ENCODE measurements at places on chromosomes 7 and 10.

- DNase-seq: no peak
Measured at GRCh38 chr7:130877236-130877990, 143.4 kb upstream of the KLF14 start.

DNA sequence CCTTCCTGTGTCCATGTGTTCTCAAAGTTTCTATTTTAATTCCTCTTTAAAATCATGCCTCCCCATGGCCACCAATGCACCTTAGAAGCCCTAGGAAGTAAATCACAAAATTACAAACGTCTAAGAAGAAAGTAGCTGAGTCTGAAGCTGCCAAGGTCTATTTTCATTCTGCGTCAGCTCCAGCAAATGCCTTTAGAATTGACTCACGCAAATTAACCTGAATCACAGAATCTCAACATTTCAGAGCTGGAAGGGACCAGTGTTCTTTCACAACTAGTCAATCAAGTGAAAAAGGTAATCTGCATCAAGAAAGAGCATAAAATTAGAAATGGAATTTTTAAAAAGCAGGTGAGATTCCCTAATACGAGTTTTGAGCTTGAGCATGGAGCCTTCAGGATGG lies 1017.6 kb downstream of the SORCS3 start:
- DNase-seq: no peak

DNA sequence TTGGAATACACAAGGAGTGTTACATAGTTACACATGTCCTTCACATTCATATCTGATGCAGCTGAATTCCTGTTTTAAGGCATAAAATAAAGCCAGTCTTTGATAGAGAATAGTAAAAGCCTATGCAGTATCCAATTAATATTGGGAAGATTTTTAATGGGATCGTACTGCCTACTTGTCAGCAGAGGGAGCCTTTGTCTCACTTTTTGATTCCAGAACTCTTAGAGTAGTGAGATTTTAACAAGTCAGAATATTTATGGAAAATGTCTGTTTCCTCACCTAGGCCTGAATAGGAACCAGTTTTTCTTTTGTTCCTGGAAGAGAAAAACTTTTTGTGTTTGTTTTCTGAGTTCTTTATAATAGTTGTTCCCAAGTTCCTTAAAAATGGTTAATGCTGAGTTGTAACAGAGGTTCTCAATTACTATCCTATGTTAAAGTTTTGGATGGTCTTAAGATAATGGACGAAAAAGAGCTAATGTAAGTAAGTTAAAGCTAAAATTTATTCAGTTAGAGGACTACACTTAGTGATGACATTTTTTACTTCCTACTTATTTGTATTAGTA lies 114.0 kb downstream of the BBS9 start:
- DNase-seq: no peak

DNA sequence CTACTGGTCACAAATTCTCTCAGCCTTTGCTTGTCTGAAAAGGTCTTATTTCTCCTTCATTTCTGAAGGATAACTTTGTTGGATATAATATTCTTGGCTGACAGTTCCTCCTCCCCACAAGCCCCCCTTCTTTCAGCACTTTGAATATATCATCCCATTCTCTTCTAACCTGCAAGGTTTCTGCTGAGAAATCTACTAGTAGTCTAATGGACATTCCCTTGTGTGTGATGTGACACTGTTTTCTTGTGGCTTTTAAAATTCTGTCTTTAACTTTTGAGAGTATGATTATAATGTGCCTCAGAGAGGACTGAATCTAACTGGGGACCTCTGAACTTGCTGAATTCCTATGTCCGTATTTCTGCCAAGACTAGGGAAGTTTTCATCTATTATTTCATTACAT lies 104.3 kb downstream of the RSU1 start:
- DNase-seq: no peak

DNA sequence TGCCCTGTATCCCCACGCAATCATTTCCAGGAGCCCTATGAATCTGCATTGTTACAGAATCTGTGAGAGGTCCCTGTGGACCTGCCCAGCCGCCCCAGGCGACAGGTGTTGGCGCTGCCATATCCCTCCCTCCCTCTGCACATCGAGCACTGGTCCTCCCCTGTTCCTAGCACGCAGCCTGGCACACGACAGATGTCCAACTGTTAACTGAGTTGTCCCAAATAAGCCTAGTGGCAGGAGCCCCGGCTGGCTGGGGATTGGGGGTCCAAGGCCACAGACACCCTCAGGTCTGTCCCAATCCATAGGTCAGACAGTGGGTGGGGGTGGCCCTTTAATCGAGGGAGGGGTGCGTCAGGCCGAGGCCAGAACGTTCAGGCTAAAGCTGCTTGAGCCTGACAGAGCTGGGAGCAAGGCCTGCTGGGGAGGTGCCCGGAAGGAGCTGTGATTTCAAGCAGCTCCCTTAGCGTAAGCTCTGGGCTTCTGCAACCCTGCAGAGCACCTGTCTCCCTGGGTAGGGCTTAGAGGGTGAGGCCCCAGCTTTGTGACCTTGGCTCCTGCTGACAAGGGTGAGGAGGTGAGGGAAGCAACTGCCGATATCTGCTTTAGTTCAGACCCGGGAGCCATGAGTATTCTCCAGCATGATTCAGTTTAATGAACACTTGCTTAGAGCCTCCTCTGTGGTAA lies 40.1 kb downstream of the ADRA2A start:
- DNase-seq: no peak

GRCh38 chr7:114856625-114857024 lies 65.3 kb upstream of the MDFIC start:
- DNase-seq: no peak

- no peak for DNase-seq
Measured at GRCh38 chr10:70722820-70723424, 50.6 kb downstream of the ADAMTS14 start.

DNA sequence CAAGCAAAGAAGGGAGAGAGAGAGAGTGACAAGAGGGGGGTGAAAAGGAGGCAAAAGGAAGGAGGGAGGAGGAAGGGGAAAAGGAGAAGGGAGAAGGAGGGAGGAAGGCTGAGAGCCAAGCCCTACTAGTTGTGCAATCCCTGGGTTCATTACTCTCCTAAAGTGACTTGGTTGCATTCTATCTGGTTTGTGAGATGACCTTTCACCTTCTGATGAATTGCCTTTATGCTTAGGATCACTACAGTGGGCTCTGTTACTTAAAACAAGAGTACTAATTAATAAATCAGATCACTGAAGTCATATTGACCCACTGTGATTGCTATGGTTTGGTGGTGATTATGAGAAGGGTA lies 144.9 kb downstream of the KIF20B start:
- DNase-seq: no peak

GRCh38 chr10:46559231-46559671 lies 2.8 kb upstream of the GPRIN2 start:
- DNase-seq: no peak

All from left ventricle myocardium inferior (tissue), 1 donor.